ENCODE measurements at places on chromosomes 6 and 20.

- no peak for DNase-seq
These were observed 11.7 kb upstream of the FRK start for GRCh38 chr6:116072368-116072767.

- DNase-seq, result no peak
These were observed 129.1 kb downstream of the FOXA2 start for GRCh38 chr20:22455259-22455658.

GRCh38 chr6:36050305-36050704 is 22.7 kb downstream of the MAPK14 start:
- no peak for DNase-seq

- no peak for DNase-seq
These were observed 182.2 kb downstream of the AKAP7 start for GRCh38 chr6:131317516-131317915.

- no peak for DNase-seq
These were observed 150.3 kb downstream of the PTPRK start for GRCh38 chr6:128370072-128370471.

DNA sequence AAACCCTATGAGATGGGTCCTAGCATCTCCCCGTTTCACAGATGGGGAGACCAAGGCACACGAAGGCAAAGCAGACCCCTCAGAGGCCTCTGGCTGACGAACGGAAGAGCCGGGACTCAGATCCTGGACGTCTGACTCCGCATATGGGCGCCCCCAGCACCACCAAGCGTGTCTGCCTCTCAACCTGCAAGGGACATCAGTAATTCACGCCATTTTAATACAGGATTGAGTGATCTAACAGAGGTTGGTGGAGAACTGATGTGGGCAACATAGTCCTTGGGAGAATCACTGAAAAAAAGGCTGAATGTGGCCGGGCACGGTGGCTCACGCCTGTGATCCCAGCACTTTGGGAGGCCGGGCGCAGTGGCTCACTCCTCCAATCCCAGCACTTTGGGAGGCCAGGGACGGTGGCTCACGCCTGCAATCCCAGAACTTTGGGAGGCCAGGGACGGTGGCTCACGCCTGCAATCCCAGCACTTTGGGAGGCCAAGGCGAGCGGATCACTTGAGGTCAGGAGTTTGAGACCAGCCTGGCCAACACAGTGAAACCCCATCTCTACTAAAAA is 206.6 kb downstream of the DLL1 start:
- DNase-seq, result no peak

GRCh38 chr6:25157183-25157582 is 122.0 kb upstream of the CARMIL1 start:
- no peak for DNase-seq

DNA sequence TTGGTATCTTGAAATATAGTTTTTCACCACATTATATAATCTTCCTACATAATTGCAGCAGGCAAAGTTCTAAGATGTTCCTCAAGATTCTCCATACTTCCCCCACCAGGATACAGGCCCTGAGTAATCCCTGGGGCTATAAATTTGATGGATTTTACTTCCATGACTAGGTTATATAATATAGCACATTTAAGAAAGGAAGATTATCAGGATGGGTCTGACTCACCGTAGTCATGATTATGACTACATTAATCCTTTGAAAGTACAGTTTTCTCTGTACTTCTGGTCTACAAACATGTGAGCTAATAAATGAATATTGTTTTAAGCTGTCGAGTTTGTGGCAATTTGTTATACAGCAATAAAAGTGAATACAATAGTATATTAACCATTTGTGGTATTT is 122.5 kb downstream of the MACROD2 start:
- no peak for DNase-seq
